ENCODE measurements at places on chromosomes 12 and 14.

DNA sequence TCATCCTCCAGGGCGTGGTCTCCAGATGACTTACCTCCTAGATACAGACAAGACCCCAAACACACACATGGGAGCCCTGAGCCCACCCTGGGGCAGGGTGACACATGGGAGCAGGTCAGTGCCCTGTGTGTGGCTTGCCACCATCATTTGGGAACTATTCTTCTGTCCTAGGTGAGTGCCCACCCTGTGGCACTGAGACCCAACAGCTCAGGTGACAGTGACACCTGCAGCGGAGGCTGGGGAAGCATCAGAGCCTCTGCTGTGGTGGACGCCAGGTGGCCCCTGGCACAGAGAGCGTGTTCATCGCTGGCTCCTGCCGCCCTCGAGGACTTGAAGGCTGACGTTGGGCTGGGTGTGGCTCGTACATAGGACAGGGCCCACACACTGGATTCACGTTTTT, 23.0 kb downstream of the SFSWAP start:
- no peak for DNase-seq

DNA sequence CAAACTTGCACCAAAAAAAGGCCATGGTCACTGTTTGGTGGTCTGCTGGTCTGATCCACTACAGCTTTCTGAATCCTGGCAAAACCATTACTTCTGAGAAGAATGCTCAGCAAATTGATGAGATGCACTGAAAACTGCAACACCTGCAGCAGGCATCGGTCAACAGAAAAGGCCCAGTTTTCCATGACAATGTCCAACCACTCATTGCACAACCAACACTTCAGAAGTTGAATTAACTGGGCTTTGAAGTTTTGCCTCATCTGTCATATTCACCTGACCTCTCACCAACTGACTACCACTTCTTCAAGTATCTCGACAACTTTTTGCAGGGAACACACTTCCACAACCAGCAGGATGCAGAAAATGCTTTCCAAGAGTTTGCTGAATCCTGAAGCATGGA, 7.0 kb upstream of the DHRS2 start:
- DNase-seq: no peak

DNA sequence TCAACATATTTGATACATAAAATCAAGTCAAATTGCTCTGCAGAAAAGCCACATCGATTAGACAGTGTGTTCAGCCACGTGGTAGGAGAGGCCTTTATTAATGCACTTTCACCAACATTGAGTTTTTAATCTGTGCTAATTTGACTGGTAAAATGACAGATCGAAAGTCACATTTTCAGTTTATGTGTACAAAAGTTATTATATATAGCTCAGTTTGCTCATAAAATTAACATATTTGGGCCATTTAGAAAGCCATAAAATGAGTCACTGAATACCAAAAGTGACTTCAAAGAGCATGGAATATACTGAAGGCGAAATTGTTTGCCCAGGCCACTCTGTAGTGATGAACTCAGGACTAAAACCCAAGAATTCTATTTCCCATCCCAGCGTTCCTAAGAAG, 26.0 kb downstream of the C12orf42 start:
- no peak for DNase-seq

DNA sequence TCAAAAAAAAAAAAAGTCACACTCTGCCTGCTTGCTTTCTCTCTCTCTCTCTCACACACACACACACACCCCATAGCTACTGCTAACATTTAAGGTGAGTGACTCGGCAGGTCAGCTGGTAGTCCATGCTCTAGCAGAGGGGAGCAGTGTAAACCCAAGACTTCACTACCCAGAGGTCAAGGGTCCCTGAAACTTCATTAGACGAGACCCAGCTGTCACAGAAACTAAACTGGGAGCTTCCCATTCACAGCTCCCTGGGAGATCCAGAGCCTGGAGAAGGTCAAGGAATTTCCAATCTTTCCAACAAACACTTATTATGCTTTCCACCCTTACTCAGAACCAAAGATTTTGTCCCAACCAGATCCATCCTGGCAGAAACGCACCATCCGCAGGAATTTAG, 33.2 kb downstream of the CKAP4 start:
- DNase-seq: no peak
